ENCODE measurements at places on chromosomes 5 and 9.

DNA sequence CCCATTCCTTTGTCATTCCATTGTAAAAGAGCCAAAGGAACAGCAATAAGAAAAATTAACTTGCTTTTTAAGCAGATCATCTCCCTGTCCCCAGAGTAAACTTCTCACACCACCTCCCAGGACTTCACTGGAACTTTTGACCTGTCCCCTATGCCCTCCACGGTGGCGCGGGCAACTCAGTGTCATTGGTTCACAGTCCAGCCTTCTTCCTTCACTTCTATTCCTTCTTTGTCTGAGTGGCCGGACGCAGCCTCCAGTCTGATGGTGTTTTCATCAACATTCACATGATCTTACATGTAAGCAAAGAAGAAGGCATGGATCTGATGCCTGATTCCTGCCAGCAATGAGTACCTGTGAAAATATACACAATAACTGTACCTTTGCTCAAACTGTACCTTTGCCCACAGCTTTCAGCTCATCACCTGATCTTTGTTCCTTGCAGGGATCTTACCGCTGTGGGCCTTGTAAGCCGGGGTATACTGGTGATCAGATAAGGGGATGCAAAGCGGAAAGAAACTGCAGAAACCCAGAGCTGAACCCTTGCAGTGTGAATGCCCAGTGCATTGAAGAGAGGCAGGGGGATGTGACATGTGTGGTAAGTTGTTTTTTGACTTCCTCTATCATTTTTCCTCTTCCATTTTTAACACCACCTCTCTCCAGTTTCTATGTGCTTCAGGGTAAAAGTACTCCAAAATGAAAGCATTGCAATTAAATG is 32.5 kb downstream of the THBS4 start:
- no peak for DNase-seq

DNA sequence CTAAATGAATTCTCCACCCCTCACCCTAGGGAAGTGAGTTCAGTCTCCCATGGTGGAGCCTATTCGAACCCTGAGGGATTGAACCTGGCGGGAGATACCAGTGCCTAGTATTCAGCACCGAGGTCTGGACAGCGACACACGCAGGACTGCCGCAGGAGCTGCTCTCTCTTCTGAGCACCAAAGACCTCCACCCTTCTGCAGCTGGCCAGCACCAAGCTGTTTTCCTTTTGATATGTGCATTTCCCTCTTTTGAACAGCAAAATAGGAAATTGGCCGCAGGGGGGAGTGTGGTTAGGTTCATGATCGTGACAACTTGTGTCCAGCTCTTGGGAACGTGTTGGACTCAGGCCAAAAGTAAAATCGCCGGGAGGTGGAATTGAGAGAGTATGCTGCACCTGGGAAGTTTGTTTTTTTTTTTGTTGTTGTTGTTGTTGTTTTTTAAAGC is 1.2 kb upstream of the PCSK1 start:
- DNase-seq: no peak

- no peak for DNase-seq
Observed at GRCh38 chr9:120740132-120740531, 25.9 kb upstream of the MEGF9 start.

DNA sequence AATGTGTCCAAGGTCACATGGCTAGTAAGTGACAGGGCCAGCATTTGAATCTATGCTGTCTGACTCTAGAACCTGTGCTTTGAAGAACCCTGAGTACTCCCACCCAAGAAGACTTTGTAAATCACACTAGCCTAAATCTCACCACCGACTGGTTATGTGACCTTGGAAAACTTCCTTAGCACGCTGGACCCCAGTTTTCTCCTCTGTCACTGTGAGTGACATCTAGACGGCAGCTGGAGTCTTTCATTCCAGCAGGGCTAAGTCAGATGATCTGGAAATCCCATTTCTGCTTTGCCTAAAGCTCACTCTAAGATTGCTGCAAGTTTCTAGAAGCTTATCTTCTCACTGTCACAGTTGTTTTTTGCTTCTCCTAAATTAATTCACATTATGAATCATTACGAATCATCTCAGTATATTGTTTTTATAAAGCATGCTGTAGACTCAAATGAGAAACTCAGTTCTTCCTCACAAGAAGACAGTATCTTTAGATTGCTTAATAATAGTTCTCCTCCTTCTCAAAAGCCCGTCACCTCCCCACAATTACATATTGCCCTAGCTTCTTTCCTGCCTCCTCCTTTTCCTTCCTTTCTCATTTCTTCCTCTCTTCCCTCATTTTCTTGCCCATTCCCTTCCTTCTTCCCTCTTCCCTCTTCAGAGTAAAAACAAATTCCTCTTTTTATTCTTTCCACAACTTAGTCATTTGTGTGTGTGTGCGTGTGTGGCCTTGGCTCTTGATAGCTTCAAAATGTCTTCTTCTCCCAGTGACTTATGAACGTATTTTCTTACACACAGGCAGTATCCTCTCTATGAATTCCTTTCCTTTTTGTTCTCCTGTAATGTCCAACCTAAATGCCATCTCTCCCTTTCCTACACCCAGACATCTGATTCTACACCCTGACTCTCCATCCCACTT is 16.8 kb downstream of the ALDOB start:
- no peak for DNase-seq

DNA sequence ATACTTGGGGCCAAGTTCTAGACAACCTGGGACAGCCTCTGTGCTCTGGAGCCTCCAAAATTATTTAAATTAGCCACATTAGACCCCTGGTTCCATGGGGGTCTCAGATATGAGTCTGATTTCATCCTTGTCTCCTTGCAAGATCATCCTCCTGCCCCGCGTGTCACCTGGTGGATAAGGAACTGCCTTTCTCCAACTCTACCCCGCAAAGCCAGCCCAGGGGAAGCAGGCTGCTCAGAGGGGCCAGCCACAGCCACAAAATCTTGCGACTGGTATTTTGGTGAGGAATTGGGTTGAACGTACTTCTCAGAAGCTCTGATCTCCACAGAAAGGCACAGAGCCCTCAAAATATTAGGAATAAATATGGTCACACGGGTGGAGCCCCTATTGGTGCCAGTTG is 101.2 kb downstream of the AK8 start:
- DNase-seq: no peak

DNA sequence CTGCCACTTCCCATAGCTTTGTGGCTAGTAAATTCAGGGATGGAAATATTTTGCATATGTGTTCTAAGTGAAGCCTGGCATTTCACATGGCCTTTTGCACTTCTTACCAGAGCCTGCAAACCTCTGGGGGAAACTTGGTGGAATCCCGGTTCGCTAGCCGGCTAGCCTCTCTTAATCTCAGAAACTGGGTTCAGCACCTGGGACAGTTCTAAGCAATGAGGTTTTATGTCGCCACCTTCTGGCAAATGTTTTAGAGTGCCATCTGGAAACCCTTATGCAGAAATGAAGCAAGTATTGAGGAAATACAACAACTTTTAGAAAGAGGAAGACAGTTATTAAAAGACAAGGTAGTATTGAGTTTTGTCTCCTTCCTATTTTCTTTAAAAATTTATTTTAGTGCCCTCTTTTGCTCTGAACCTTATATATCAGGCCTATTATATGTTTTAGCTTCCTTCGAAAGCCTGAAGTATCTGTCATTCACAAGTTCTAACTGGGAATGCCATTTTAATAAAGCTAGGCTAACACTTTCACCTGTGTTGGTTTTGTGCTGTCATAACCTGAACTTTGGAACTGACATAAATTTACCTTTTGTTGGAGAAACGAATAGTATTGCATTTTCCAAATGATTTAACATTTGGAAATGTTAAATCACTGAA is 963 bp upstream of the HTR1A start:
- DNase-seq: no peak

GRCh38 chr5:165003283-165003682 is 1497.9 kb downstream of the MAT2B start:
- no peak for DNase-seq

- no peak for DNase-seq
Observed at GRCh38 chr5:10144040-10144439, 105.6 kb downstream of the ATPSCKMT start.

GRCh38 chr5:151675611-151676313 is 11.0 kb downstream of the SPARC start:
- peak; percentile 46 for DNase-seq

DNA sequence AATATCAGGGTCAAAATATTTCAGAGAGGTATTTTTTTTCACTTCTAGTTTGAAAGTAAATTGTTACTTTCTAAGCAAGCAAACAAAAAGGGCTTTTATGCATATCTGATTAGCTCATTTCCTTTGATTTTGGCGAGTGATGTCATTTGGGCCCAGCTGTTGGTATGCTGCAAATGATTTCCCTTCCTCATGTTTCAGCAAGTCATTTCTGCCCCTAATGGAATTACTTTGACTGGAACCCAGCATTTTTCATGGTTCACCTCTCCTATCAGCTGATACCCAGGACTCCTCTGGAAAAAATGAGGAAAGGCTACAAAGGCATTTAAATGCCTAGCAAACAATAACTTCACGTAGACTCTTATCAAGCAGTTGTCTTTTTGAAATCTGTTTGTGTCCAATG is 500.6 kb downstream of the EBF1 start:
- no peak for DNase-seq

- DNase-seq: no peak
Observed at GRCh38 chr9:133837627-133838597, 99.8 kb upstream of the SARDH start.
